ENCODE measurements at places on chromosomes 7 and 10.

- DNase-seq = no peak
Observed at GRCh38 chr10:126854726-126855495, 50.3 kb upstream of the DOCK1 start.

- DNase-seq = no peak
Observed at GRCh38 chr10:6864142-6864541, 284.1 kb upstream of the PRKCQ start.

DNA sequence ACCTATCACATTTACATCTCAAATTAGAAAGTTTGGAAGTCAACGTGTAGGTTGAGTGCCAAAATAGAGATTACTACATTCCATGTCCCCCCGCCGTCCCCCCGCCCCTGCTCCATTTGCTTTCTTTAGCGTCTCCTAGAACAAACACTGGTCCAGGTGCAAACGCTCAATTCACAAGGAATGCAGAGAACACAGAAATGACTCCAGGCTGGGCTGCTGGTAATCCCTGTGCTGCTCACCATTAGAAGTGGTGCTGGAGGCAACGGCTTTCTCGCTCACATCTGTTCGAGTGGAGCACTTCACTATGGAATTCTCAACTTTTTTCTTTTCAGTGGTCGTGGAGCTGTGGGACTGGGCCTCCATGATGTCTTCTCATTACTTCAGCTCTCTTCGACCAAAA lies 14.1 kb downstream of the GLI3 start:
- DNase-seq = no peak

DNA sequence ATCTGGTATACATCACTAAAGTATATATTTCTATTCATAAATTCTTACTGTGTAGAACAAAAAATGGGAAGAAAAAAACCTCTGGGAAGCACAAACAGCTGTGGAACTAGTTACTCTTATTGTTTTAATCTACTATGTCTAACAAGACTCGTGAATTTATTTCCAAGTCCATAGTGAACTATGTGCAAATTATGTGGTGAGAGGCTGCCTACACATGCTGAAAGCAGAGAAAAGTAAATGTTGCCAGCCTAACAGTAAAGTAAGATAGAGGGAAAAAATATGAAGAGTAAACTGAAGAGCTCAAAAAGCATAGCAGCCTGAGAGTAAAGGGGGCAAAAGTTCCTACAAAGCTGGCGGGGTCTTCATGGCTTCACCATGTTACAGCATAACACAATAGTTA lies 3.0 kb downstream of the GDI2 start:
- DNase-seq = no peak

GRCh38 chr10:88489107-88489506 lies 94.0 kb downstream of the RNLS start:
- no peak for DNase-seq

DNA sequence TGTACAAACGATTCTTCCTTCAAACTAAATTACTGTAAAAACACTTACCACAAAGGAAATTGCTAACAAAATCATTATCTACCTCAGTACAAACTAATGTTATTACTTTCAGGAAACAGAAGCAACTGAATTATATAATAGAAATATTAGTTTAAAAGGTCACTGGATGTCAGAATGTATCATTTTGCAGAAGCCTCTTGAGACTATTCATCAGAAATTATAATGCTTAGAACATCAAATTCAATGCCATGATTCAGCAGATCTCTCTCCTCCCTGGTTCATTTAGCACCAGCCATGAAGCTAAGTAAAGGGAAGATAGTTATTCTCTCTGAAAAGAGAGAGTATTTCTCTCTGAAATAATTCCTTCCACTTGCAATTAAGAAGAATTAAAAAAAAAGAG lies 223.3 kb downstream of the IMMP2L start:
- DNase-seq = no peak

GRCh38 chr10:31515819-31516402 lies 196.9 kb downstream of the ZEB1 start:
- DNase-seq = no peak

DNA sequence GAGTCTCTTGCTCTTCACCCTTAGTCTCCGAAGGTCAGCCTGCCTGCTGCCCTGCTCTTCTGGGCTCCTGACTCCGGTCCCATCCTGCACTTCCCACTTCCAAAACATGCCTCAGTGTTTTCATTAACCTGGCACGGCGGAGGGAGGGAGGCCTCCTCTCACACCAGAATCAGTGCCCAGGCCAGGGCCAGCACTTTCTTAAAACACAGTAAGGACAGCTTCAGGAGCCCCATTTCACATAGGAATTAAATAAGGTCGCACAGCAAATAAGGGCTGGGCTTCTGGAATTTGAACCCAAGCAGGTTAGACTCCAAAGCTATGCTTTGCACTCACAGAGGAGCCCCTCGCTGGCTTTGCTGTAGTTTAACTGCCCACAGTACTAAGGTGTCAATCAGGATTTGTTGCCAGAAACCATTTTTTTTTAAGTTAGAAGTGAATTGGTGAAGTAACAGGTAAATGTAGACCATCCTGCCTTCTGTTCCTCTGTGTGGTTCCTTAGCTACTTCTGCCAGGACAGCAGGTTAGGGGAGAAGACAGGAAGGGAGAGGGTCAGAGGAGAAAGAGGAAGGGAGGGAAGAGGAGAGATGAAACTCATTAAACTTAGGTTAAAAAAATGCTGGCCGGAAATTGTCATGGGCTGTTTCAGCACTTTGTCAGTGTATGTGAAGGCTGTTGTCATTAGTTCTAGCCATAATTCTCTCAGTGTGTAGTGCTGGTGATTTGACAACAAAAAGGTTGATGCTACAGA lies 1.1 kb downstream of the RASSF4 start:
- no peak for DNase-seq

DNA sequence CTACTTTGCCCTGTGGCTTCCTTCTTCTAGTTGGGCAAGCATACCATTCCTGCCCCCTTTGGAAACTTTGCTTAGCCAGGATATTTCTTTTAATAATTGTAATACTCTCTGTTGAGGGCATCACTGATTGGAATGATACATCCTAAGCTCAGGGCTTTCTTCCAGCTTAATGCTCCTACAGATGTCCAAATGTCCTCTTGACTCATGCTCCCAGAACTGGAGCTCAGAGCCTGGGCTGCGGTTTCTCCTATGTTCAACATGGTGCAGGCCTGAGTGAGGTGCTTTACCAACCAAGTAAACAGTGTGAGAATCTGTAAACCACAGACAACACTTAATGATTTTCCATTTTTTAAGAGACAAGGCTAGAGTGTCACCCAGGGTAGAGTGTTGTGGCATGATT lies 108.6 kb downstream of the LRRC4 start:
- no peak for DNase-seq

- DNase-seq = no peak
Observed at GRCh38 chr7:42077271-42078135, 159.5 kb downstream of the GLI3 start.

DNA sequence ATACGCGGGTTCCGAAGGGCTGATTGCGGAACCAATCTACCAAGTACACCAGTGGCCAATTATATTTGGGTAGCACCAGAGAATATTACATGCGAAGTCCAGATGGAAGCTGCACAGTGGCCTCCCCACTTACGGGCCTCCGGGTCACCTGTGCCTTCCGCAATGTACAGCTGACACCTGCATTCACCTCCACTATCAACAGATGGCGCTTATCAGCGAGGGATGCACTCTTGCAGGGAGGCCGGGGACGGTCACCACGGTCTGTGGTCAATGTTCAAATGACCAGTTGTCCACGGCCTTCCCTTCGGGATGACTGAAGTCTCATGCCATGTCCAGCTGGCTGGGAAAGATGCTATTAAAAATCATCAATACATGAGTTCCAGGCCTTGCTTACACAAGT lies 47.6 kb downstream of the SLIT1 start:
- DNase-seq = no peak

GRCh38 chr10:96651998-96652431 lies 65.2 kb upstream of the TM9SF3 start:
- DNase-seq = peak; percentile 57

- no peak for DNase-seq
Observed at GRCh38 chr10:4804465-4804864, 21.5 kb upstream of the AKR1E2 start.

GRCh38 chr7:8321312-8321711 lies 59.3 kb upstream of the ICA1 start:
- DNase-seq = no peak

- DNase-seq = no peak
Observed at GRCh38 chr7:148715027-148715426, 16.3 kb downstream of the CUL1 start.

- DNase-seq = no peak
Observed at GRCh38 chr7:22860784-22861482, 38.3 kb upstream of the TOMM7 start.

DNA sequence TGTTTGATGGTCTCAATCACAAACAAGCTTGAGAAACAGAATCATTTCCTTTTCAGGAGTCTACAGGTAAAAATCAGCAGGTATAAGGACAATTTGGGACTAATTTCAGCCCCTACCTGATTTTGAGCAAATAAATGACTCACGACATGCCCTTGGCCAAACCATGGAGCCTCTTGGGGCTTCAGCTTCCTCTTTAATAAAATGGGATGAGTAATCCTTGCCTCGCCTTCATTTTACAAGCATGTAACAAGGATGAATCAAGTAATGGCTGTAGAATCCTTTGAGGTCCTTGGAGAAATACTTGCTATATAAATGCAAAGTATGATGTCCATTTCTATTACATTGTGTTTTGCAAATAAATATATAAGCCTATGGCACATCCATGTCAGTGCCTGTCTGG lies 212.8 kb upstream of the PODXL start:
- DNase-seq = no peak

GRCh38 chr7:6590645-6591110 lies 857 bp downstream of the INTS15 start:
- DNase-seq = no peak

- no peak for DNase-seq
Observed at GRCh38 chr10:88920986-88921593, 31.5 kb downstream of the ACTA2 start.

- DNase-seq = no peak
Observed at GRCh38 chr7:156464339-156464738, 176.2 kb upstream of the RNF32 start.

DNA sequence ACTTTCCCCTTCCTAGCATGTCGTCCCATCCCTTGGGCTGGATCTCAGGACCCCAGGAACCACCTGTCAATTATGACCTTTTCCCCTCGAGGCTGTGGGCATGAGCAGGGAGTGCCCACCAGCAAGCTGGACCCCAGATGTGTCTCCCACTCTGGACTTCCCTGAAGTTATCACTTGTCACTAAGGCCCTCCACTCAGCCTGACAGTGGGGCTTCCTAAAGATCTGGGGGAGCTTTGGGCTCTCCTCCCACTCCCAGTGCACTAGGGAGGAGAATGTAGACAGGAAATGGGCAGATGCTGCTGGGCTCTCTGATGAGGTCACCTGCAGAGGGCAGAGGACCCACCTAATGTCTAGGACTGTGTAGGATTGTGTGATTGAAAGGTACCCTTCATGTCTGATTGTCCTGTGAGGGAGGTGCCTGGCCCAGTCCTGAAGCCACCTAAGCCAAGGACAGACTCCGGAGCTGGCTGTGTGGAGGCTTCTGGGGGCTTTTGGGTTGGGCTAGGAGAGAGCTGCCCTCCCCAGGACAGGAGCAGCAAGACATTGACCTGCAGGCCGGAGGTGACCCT lies 18.7 kb downstream of the MYO1G start:
- DNase-seq = no peak

DNA sequence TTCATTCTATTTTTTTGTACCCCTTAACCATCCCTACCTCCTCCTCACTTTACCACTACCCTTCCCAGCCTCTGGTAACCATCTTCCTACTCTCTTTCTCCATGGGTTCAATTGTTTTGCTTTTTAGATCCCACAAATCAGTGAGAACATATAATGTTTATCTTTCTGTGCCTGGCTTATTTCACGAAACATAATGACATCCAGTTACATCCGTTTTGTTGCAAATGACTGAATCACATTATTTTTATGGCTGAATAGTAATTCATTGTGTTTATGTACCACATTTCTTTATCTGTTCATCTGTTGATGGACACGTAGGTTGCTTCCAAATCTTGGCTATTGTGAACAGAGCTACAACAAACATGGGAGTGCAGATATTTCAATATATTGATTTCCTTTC lies 24.1 kb downstream of the ATRNL1 start:
- no peak for DNase-seq

DNA sequence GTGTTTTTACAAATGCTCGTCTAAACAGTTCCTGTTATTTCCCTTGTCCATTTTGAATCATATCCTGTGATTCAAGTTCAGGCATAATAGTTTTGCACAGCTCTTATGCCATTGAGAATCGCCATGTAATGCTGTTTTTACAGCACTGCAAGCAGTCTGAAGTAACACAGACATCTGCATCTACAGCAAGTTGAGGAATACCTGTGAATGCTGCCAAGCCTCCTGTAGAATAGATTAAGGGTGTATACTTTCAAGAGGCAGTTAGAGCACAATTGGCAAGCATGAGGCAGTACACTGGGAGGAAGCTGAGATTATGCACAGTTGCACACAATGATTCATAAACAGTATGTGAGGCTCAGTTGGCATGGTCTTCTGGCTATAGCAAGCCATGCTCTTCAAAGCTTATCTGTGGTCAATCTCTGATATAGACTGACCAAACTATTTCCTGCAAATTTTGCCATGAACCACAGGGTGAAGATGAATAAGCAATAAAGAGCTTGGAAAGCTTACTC lies 121.9 kb upstream of the AKR1E2 start:
- DNase-seq = no peak

DNA sequence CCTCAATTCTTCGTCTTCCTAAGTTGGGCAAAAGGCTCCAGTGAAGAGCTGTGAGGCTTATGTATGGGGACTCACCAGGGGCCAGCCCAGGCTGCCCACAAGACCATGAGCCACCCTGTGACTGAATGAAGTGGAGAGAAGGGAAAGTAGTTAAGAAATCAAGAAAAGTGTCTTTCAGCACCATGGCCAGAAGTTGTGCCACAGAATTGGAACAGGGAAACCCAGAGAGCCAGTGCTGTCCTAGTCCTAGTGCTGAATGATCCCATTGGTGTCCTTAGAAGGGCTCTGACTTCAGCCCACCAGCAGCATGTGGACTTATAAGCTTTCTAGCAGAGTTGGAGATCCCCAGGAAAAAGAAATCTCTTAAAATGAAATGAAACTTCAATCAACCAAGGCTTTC lies 37.0 kb upstream of the CCSER2 start:
- DNase-seq = no peak

DNA sequence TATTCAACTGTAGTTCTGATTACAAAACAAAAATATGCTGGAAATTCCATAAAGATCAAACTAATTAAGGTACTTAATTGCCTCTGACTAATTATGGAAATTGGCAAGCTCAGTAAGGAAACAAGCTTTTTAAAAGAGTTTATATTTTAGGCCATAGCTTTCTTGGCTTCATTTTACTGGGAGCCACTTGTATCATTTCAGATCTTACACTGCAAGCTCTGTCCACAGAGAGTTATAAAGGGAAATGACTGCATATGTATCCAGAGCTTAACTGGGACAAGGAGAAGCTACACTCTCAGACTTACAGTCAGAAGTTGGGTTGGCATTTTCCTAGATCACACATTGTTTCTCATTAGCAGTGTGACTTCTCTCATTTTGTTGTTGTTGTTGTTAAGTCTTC lies 92.4 kb downstream of the LRRN3 start:
- DNase-seq = no peak

GRCh38 chr10:6053303-6053702 lies 8.9 kb downstream of the IL2RA start:
- no peak for DNase-seq

GRCh38 chr10:86400705-86401587 lies 34.4 kb upstream of the GRID1 start:
- DNase-seq = no peak
